ENCODE measurements at places on chromosomes 3 and 15.

- DNase-seq: no peak
These were observed 39.3 kb downstream of the RFTN1 start for GRCh38 chr3:16474216-16474615.

DNA sequence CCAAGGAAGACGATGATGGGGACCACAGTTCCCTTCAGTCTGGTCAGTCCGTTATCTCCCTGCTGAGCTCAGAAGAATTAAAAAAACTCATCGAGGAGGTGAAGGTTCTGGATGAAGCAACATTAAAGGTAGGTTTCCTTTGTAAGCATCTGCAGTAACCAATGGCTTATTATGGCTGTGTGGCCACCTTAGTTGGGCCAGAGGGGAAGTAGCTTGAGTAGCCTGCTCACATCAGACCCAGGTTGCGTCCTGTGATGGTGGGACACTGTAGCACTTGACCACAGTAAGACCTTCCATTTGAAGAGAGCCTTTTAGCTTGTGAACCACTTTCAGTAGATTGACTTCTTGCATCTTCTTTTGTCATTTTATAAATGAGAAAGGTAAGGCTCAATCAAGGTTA is 22.6 kb downstream of the STARD5 start:
- DNase-seq: no peak

- DNase-seq: no peak
These were observed 12.0 kb upstream of the COL8A1 start for GRCh38 chr3:99626417-99626788.

GRCh38 chr3:73255609-73256029 is 194.2 kb downstream of the EBLN2 start:
- no peak for DNase-seq

- DNase-seq: no peak
These were observed 69.6 kb upstream of the RASGRF1 start for GRCh38 chr15:79160211-79160610.

DNA sequence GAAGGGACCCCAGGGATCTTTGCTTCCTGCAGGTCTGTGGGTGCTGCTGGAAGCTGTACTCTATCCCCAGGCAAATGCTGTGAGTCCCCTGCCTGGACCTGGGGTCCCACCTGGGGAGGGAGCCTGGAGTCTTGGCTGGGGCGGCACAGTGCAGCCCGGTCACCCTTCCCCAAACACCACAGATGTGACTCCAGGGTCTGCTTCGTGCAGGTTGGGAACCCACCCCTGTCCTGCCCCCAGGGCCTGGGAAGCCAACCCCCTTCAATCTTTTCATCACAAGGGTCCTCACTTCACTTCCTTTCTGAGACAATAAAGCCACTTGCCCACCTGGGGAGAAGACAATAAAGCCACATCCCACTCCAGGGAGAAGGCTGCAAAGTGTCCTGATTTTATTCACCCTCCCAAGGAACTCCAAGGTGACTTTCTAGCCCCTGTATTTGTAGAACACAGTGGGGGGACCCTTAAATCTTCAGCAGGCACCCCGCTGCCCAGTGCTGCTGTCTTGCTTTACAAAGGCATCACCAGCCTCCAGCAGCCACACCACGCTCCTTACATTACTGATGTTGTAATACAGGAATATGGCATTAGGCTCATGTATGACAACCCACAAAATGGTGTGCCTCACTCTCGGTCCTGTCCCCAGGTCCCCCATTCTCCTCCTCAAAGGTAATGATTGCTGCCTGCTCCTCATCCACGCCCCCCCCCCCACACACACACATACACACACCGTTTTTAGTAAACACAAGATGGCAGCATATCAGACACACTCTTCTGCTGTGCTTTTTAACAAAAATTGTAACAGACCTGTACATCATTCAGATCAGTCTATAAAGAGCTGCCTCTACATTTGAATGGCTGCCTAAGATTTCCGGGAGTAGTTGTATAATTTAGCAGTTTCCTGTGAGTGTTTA is 9.9 kb downstream of the C3orf22 start:
- no peak for DNase-seq

DNA sequence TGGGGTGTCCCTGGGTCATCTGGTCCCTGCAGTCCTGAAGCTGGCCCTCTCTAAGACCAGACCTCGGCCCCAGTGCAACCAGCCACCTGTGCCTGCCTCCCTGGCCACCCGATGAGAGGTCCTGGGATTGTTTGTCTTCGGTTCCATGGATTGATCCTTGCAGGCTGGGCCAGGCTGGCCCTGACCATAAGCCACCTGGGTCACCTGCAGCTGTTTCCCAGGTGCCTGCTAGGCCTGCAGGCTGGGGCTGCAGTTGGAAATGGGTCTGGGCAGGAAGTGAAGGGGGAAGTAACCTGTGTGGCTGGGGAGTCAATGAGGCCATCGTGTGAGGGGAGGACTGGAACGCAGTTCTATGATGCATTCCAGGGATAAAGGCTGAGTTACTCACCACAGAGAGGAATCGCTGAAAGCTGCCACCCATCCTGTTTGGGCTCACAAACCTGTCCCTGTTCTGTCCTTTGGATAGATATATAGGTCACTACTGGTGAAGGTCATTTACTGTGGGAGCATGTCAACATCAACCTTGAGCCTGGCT is 30.9 kb upstream of the VPS8 start:
- no peak for DNase-seq

GRCh38 chr15:92361321-92362000 is 32.2 kb upstream of the ST8SIA2 start:
- DNase-seq: no peak

GRCh38 chr3:68832680-68833079 is 99.7 kb downstream of the TAFA4 start:
- DNase-seq: no peak

DNA sequence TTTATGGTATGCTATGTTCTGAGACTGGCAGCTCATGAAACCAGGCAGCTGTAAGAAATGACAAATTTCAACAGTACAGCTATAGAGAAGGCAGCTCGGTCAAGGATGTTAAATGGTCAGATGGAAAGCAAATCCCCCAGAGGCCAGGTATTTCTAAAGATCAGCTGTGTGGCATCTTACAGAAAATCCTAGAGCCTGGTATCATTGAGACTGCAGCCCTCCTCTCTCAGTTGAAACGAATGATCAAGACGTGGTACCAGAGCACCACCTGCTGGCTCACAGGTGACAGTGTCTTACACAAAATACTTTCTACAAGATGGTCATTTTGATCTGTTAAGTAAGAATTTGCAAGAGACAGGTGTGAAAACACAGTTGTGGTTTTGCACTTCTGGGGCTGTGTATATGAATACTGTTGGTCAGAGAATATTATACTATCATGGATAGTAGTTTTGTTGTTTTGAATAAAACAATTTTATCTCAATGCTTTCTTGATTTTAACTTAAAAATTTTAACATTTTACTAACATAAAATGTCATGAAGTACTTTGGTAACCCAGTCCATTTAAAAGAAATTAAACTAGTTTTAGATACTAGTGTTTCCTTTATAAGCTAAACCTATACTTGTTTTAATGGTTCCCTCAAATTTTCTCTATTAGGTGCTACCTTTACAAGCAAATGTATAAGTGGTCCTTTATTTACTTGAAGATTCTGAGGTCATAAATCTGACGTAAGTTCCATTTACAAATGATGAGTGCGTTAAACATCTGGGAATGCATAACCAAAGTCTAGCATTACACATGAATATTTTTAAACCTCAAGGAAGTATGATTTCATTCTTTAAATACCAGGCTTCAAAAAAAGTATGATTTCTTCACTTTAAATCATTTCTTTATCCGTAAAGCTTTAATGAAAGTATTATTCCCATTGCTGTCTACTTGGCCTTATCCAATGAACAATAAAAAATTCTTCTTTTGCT is 121.8 kb downstream of the PDZRN3 start:
- DNase-seq: no peak

DNA sequence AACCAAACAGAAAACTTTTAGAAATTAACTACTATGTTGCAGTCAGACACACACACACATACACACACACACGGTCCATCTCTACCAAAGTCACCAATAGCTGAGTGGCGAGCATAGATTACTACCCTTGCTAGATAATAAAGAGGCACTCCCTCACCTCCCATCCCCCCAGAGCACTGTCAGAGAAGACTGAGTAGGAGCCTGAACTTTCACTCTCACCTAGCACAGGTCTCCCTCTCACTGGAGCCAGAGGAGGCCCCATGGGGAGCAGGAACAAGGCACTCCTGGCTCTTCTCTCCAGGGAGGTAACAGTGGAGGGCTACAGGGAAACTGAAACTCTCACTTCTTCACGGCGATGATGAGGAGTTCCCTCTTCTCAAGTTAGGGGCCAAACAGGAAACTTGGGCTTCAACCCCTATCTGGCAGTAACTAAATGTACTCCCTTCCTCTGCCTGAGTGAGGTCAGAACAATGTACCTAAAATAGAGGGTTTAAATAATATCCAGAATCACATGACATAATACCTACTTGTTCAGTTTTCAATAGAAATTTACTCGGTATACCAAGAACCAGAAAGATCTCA is 975.3 kb upstream of the GBE1 start:
- DNase-seq: no peak

- DNase-seq: no peak
These were observed 94.7 kb downstream of the TNIK start for GRCh38 chr3:171365489-171365888.

- DNase-seq: no peak
These were observed 16.4 kb upstream of the BOC start for GRCh38 chr3:113194823-113195401.

DNA sequence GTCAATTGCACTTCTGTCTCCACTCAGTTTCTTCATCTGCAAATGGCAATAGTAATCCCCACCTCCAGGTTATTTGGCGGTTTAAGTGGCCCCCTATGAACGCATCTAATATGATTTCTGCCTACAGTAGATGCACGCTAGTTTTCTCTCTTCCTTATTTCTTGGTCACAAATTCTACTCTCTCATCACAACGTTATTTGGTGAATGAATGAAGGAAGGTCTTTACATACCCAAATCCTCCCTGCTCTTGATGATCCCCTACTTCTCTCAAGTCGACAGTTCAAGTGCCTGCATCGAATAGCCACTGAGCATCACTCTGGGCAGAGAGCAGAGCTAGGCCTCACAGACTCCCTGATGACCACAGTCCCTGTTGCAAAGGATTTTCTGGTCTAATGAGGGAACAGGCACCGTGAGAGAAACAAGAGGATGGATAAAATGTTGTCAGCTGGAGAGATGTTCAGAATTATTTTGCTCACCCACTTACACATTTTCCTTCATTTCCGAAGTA is 181.2 kb upstream of the SMAD3 start:
- DNase-seq: no peak

- DNase-seq: no peak
These were observed 74.0 kb downstream of the DHX36 start for GRCh38 chr3:154250291-154250690.

DNA sequence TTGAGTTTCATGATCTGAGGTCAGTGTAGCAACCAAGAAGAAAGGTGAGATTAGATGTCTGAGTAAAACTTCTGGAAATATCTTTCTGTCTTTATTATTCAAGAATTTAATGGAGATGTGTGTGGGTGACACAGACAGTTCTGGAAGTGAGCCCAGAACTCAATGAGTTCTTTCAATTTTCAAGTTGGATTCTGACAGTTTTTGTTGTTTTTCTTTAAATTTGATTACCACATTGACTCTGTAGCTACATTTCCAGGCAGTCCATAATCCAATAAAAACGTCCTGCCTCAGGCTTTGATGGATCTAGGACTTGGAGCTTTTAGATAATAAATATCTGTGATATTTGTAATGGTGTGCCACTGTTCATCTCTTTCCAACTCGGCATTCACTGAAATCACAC is 3.9 kb upstream of the PARP14 start:
- DNase-seq: no peak

GRCh38 chr15:101510212-101511197 is 21.0 kb upstream of the PCSK6 start:
- no peak for DNase-seq

- no peak for DNase-seq
These were observed 83.4 kb downstream of the TLE3 start for GRCh38 chr15:70014331-70014730.

DNA sequence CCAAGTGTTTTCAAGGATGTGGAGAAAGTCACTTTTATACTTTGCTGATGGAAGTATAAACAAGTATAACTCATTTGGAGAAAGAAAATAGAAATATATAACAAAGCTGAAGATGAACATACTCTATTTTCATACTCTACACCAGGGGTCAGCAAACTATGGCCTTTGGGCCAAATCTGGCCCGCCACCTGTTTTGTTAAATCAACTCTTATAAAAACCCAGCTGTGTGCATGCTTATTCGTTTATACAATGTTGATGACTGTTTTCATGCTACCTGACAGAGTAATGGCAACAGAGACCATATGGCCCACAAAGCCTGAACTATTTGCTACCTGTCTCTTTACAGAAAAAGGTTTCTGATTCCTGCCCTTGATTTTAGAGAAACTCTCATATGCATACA is 124.0 kb downstream of the NR1D2 start:
- DNase-seq: no peak

DNA sequence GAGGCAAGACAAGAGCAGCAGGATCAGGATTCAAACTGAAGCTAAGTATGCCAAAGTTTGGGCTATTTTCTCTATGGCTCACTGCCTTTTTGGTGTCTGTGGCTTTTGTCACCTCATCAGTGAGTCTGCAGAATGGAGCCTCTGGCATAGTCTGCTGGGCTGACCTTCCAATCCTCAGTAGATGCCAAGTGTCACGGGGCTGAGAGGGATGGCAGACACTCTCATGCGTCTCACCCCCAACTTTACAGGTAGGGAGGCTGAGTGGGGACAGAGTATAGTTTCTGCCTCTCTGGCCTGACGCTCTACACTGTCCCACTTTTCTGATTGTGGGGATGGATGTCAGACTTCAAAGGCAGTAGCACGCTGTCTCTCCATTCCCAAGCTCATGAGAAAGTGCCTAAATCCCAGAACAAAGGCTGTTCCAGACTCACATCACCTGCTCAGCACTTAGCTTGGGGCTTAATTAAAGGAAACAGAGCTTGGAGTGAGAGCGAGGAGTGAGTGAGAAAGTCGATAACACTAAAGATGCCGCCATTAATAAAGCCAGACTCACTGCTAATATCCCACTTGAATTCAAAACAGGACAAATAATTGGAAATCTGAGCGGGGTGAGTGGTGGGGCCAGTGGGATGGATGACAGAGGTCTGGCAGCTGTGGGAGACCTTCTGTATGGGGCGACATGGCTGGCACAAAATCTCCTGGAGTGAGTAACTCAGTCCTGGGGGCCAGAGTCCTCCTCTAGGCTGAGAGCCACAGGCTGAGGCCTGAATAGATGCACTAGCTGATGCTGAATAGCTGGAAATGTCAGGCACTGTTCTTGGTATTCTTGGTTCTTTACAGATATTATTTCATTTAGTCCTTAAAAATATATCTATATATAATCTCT is 78.4 kb upstream of the MRPS22 start:
- no peak for DNase-seq

GRCh38 chr15:92141607-92142006 is 252.1 kb upstream of the ST8SIA2 start:
- no peak for DNase-seq

- no peak for DNase-seq
These were observed 37.4 kb upstream of the P2RY12 start for GRCh38 chr3:151421938-151422337.

DNA sequence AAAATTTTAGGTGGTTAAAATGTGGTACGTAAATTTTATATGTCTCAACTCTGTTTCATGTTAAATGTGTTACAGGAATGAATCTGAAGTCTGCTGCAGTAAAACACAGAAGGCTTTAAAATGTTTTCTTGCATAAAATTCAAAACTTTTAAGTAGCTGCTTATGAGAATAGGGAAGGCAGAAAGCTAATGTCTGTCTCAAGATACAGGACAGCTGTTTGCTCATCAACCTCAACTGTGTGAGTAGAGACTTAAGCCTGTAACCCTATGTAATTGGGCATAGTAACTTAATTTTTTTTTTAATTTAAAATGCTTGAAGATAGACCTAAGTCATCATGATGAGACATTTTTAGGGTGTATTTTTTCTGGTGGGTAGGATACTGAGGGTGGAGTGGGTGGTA is 38.9 kb downstream of the ZFAND6 start:
- DNase-seq: no peak
